Naive thymus-derived CD4-positive, alpha-beta T cell (primary cell): ENCODE measurements at places on chromosomes 2 and 18. TPM values are rescaled to one million over a fixed set of nuclear protein-coding genes. Genes with fewer than 3 reads are reported as not detected.

- DNase-seq: no peak
Measured at GRCh38 chr2:220353897-220354296, 726.5 kb downstream of the SLC4A3 start.

GRCh38 chr2:229244975-229245374 lies 26.1 kb downstream of the PID1 start:
- no peak for DNase-seq

Gene SMYD5
- 32.5 TPM for total RNA-seq

Gene AGXT
- total RNA-seq: not detected
